Cardiac septum (tissue), 1 donor: ENCODE measurements at places on chromosomes 7 and 10. TPM values are rescaled to one million over a fixed set of nuclear protein-coding genes. Genes with fewer than 3 reads are reported as not detected.

DNA sequence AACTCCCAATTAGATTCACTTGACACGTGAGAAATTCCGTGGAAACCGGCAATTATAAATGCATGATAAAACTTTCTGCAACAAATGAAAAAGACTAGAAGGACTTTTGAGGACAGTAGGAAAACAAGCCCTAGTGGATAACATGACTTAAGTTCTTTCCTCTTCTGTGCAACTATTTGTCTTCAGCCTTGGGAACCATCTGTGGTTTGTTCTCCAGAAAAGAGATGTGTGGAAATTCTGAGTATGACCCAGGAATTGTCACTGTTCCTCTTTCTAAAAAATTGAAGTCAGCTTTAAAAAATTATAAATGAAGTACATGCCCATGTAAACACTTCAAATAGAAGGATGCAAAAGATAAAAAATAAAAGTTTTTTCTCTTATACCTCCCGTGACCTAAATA is 128.6 kb upstream of the SVIL start:
- DNase-seq, result no peak

GRCh38 chr10:93628858-93629257 is 16.5 kb downstream of the PDE6C start:
- DNase-seq, result no peak

GRCh38 chr10:109861081-109861480 is 62.2 kb downstream of the XPNPEP1 start:
- no peak for DNase-seq

- DNase-seq, result no peak
Observed at GRCh38 chr10:11015446-11015934, 2.2 kb upstream of the CELF2 start.

DNA sequence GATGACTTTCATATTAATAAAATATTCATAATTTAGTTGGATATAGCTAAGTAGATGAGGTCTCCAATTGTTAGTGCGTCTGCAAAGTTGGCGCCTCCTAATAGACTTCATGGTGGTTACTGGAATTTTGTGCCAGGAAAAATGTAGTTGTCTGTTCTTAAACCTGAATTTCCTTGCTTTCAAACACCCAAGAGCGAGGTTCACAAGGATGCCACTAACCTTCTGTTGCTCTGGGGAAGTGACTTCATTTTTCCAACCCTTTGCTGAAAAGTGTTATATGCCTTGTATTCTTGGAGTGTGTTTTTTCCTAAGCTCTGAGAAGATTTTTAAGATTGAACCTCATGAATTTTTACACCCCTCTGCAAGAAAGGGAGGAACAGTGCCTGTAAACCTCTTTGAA is 98.9 kb upstream of the GLCCI1 start:
- no peak for DNase-seq

DNA sequence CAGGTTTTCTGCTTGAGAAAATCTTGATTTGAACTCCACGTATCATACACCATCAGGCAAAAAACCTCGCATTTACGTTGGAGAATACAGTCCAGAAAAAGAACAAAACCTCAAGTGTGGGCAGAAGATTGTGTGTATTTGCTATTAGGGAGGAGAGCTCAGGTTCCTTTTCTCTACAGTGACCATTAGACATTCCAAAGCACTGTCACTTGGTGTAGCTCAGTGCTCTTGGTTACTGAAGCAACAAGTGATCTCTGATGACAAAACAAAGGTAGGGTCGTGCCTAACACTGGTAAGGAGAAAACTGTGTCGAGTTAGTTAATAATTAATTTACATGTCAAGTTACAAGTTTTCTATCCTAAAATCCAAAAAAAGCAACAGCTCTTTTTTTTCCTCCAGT is 72.6 kb downstream of the C1GALT1 start:
- DNase-seq, result no peak

GRCh38 chr10:75250934-75251333 is 15.2 kb upstream of the COMTD1 start:
- DNase-seq, result peak; percentile 66

GRCh38 chr7:151272877-151273276 is 24.4 kb upstream of the SMARCD3 start:
- no peak for DNase-seq

GRCh38 chr10:100998183-100998990 is 1.2 kb upstream of the LZTS2 start:
- DNase-seq, result peak; percentile 91

- peak; percentile 36 for DNase-seq
Observed at GRCh38 chr7:400901-401485, 111.0 kb downstream of the FOXL3 start.

DNA sequence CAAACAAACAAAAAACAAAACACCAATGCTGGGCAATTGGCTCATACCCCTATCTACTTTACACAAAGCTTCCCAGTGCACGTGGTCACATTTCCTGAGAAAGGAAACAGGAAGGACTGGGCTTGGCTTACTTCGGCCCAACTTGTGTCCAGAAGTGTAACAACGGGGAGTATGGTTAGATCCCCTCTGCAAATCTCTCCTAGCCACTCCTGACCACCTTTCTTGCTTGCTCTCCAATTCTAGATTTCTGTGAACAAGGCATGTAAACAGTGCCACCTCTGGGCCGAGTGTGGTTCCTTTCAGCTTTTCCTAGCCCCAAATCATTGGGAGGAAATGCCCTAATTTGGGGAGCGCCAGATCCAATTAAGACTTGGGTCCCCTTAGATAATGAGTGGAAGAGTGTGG is 21.0 kb upstream of the FRAT2 start:
- DNase-seq, result no peak

Gene PVRIG
- total RNA-seq, result not detected

Gene CFAP43
- 0.08 TPM for total RNA-seq

Gene PKD1L1
- total RNA-seq, result 2.5 TPM
